ENCODE measurements at places on chromosomes 16 and 17.

DNA sequence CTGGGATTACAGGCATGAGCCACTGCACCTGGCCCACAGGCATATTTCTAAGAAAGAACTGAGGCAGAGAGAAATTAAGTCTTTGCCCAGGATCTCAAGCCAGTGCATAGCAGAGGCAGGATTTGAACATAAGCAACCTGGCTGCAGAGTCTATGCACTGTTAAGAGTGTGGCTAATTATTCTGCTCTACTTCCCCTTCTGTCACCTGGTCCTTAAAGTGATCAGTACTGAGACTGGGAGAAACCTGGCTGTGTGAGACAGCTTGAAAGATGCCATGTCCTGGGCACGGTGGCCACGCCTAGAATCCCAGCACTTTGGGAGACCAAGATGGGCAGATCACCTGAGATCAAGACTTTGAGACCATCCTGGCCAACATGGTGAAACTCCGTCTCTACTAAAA, 58.1 kb downstream of the IQCK start:
- DNase-seq = no peak

GRCh38 chr17:17516941-17517720, 20.9 kb upstream of the RASD1 start:
- DNase-seq = no peak

GRCh38 chr17:16971458-16972338, at the start of gene TNFRSF13B:
TNFRSF13B (minus strand) TSS chr17:16972118; CDS start chr17:16972075, 43 bp downstream.
- no peak for DNase-seq

DNA sequence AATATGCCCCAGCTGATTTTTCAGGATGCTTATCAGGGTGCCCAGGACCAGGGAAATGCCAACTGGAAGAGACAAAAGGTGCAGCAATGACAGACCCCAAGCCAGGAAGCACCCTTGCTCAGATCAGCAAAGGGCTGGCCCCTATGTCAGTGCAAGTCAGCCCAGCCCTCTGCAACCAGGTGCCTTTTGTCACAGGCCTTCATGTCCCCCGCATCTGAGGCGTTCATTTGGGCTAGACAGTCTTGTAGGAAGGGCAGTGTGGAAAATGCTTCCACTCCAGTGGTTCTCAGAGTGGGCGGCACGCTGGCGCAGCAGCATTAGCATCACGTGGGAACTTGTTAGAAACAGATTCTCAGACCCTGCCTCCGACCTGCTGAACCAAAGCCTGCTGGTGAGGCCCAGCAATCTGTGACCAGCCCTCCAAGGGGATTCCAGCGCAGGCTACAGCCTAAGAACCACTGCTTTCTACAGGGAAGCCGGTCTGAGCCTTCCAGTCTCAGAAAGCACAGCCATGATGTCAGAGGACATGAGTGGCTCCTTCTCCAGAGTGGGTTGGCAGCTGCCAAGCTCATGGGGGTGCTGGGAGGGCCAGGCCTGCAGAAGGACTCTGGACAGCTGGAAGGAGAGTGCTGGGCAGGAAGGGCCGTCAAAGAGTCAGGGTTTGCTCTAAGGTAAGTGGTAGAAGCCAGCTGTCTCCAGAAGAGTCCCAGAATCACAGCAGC, 13.1 kb downstream of the SLC47A2 start:
- no peak for DNase-seq

GRCh38 chr17:78269955-78270381, 38.5 kb downstream of the TMEM235 start:
- DNase-seq = no peak

- no peak for DNase-seq
These were observed 13.2 kb downstream of the JPT2 start for GRCh38 chr16:1691276-1691675.

GRCh38 chr17:72952641-72953315, 139.7 kb downstream of the SLC39A11 start:
- DNase-seq = no peak

GRCh38 chr17:50963139-50963538, 97.0 kb upstream of the TOB1 start:
- no peak for DNase-seq

DNA sequence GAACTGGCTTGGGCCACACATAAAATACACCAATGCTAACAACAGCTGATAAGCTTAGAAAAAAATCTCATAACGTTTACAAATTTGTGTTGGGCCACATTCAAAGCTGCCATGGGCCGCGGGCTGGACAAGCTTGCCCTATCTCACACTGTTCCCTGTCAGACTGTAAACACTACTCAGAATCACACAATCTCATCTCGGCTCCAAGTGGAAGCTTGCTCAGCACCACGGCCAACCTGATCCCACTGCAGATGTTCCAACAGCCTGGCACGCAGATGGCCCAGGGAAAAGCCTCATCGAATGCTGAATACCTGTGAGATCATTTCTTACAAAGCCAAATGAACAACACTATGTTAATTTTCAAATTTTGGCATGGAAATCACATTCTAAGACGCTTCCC, 125.8 kb downstream of the ANKRD11 start:
- DNase-seq = no peak
